ENCODE measurements at places on chromosomes 12 and 14. TPM values are rescaled to one million over a fixed set of nuclear protein-coding genes. Genes with fewer than 3 reads are reported as not detected.

CCDC77 gene
- 12.5 TPM for total RNA-seq

SAMD15 gene
- total RNA-seq = 2.6 TPM

INF2 gene
- total RNA-seq = 124 TPM

ST8SIA1 gene
- 0.06 TPM for total RNA-seq

ZC3H14 gene
- 61.2 TPM for total RNA-seq

TEX22 gene
- total RNA-seq = 0.24 TPM

ALDH1L2 gene
- total RNA-seq = 3.3 TPM

BAG5 gene
- total RNA-seq = 25.0 TPM

NR4A1 gene
- 34.5 TPM for total RNA-seq

ASIC1 gene
- 4.8 TPM for total RNA-seq

TUNAR gene
- not detected for total RNA-seq

AGAP2 gene
- 0.16 TPM for total RNA-seq

RIPK3 gene
- not detected for total RNA-seq

TULP3 gene
- 20.7 TPM for total RNA-seq

TMEM132C gene
- not detected for total RNA-seq

SRRM4 gene
- not detected for total RNA-seq

GNG2 gene
- 3.2 TPM for total RNA-seq

RNU6-7 gene
- total RNA-seq = not detected

OTOGL gene
- not detected for total RNA-seq

KLRC2 gene
- 1.4 TPM for total RNA-seq

STX2 gene
- total RNA-seq = 18.8 TPM

CCDC198 gene
- total RNA-seq = 4.0 TPM

KCNMB4 gene
- 0.18 TPM for total RNA-seq

OAS2 gene
- total RNA-seq = 0.22 TPM

All from A549 treated with CpdA at 1 μM for 4 hours (cell line).